Epithelial cell of esophagus (primary cell): ENCODE measurements at places on chromosomes 7 and 10.

- no peak for DNase-seq
Measured at GRCh38 chr7:75889826-75890225, 11.0 kb downstream of the RHBDD2 start.

GRCh38 chr7:146709451-146710027 is 592.9 kb downstream of the CNTNAP2 start:
- DNase-seq = no peak

- no peak for DNase-seq
Measured at GRCh38 chr7:561631-562373, 42.2 kb upstream of the PDGFA start.

- DNase-seq = no peak
Measured at GRCh38 chr7:1972744-1973143, 260.0 kb downstream of the MAD1L1 start.

DNA sequence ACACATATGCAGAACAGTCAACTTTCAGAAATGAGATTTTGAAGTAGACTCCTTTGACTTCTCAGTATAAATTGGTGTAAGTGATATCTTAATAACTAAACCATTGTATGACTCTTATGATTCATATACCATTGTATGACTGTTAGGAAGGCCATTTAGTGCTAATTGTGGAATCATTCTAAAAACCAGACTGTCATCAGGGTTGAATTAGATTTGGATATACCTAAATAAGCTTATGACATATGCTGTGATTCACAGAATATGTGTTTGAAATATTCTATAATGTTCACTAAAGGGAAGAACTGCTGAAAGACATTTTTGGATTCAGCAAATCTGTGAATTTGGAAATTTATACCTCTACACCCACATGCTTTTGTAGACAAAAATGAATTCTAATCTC is 438.1 kb downstream of the MDFIC start:
- DNase-seq = peak; percentile 14

- DNase-seq = peak; percentile 34
Measured at GRCh38 chr7:66055321-66055956, 20.2 kb upstream of the ASL start.

- no peak for DNase-seq
Measured at GRCh38 chr7:27712217-27712616, 27.7 kb upstream of the TAX1BP1 start.

GRCh38 chr7:88888684-88889083 is 93.1 kb upstream of the TEX47 start:
- peak; percentile 50 for DNase-seq

DNA sequence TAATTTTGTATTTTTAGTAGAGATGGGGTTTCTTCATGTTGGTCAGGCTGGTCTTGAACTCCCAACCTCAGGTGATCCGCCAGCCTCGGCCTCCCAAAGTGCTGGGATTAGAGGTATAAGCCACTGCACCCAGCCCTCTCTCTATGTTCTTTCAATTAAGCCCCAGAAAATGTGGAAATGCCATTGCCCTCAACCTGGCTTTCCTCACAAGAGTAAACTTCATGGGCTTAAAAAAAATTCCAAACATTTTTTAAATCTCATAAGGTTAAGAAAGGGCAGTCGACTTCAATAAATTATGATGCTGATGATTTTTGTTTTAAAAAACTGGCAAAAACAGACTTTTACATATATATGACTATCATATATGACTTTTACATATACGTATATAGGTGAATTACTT is 107.6 kb downstream of the TES start:
- no peak for DNase-seq

DNA sequence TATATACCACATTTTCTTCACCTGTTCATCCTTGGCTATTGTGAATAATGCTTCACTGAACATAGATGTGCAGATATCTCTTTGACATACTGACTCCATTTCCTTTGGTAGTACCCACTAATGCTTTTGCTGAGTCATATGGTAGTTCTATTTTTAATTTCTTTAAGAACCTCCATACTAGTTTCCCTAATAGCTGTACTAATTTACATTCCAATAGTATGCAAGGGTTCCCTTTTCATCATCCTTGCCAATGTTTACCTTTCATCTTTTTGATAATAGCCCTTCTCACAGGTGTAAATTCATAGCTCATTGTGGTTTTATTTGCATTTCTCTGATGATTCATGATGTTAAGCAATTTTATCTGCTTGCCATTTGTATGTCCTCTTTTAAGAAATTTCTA is 159.9 kb downstream of the CALCR start:
- peak; percentile 60 for DNase-seq

DNA sequence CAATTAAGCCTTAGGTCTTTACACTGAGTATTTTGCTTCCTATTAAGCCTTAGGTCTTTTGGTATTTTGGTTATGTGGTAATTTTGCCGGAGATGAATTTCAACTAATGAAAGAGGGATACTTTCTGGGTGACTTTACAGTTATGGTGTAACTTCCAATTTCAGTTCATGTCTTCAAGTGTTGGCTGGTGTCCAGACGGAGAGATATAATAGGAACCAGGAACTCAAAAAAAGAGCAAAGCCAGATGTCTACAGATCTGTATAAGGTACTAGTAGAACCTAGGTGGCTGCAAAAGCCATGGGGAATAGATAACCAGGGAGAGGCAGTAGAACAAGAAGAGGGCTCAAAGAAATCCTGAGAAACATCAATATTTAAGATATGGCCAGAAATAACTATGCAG is 12.3 kb downstream of the ERCC6 start:
- DNase-seq = no peak

- DNase-seq = no peak
Measured at GRCh38 chr10:58209669-58210068, 58.0 kb downstream of the IPMK start.

DNA sequence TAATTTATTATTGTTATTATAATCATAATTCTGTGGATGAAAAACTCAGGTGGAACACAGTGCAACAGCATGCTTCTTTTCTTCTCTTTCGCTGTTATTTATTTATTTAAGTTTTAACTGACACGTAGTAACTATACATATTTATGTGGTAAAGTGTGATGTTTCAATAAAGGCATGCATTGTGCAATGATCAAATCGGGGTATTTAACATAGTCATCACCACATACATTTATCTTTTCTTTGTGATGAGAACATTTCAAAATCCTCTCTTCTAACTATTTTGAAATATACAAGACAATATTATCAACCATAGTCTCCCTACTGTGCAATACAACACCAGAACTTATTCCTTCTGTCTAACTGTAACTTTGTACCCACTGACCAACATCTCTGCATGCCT is 152.5 kb upstream of the LYZL1 start:
- DNase-seq = no peak

DNA sequence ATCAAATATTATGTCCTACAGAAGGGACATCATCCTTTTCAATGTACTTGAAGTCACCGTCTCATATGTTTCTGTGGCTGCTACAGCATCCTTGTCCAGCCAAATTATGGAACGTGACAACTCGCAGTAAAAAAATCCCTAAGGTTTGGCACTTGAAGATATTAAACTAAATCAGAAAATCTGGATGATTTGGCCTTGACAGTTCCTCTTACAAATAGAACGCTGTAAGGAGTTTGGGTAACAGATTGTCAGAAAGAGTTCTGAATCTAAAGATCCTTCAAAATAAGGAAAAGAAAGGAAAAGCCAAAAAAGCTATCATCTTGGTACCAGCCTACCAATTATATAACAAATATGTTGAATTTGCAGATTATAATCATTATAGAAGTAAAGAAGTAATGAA is 21.0 kb downstream of the XRCC2 start:
- no peak for DNase-seq

GRCh38 chr7:89238156-89238555 is 442.6 kb upstream of the TEX47 start:
- DNase-seq = no peak

DNA sequence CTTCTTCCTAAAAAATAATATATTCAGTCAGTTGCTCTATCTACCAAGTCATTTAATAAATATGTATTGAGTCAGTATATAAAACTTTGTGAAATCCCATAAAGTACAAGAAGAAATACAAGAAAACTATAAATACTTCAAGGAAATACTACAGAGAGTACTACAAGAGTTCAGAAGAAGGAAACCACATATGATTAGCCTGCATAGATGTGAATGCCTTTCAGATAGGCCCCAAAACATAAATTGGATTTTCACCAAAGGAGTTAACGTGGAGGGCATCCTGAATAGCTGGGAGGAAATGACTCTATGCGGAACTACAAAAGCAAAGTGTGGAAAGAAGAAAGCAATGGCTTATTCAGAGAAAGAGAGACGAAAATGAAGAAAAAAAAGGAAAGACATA is 120.1 kb downstream of the LRRN3 start:
- DNase-seq = no peak

DNA sequence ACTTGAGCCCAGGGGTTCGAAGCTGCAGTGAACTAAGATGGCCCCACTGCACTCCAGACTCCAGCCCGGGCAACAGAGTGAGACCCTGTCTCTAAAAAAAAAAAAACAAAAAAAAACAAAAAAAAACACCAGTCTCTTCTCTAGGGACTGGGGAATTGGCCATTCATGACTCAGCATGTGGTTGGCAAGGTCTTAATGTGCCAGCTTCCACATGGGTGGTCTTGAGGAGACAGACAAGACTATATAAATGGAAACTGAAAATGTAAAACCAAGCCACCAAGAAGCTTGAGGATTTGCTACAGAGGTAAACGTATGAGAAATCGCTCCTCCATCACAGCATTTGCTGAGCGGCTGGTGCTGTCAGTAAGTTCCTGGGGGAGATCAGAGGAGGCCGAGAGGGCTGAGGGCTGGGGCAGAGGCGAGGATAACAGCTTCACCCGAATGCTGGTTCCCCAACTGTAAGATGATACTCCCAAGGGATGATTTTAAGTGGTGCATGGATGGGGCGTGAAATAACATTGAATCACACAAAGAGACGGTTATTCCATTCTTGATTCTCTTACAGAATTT is 128.7 kb downstream of the C10orf105 start:
- no peak for DNase-seq

DNA sequence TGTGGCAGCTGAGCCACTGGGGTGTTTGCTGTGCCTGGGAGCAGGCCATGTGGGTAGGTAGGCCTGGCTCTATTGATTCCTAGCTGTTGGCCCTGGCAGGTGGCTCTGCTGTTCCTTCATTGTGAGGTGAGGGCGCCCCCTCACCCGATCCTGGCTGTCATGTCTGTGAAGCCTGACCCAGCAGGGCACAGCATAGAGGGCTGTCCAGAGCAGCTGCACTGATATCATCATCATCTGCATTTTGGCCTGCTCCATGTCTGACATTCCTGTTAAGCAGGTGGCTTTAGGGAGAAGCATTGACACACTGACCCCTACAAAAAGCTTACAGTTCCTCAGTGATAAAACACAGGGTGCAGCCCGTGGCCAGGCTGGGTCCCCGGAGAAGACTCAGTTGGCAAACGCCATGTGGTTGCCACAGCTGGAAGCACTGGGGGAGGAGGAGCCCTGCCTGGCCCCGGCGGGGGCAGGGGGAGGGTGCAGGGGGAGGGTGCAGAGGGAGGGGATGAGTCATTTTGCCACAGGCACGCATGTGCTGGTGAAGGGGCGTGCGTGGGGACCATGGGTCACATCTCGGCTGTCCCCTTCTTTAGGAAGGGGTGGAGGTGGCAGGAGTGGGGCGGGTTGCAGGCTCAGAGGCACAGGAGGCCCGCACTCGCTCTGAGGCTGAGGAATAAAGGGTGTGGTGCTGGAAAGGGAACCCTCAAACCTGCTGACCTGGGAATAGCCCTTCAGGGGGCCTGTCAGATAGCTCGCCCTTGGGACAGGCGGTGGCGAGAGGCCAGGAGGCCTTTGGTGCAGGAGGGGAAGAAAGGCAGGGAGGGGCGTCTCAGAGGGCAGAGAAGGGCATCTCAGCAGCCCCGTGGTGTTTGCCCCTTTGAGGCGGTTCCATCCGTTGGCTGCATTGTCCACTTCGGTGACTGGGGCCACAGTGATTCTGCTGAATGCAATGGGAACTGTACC is 31.6 kb downstream of the IKZF1 start:
- DNase-seq = no peak

GRCh38 chr10:76113952-76114351 is 682.5 kb downstream of the LRMDA start:
- DNase-seq = peak; percentile 91

DNA sequence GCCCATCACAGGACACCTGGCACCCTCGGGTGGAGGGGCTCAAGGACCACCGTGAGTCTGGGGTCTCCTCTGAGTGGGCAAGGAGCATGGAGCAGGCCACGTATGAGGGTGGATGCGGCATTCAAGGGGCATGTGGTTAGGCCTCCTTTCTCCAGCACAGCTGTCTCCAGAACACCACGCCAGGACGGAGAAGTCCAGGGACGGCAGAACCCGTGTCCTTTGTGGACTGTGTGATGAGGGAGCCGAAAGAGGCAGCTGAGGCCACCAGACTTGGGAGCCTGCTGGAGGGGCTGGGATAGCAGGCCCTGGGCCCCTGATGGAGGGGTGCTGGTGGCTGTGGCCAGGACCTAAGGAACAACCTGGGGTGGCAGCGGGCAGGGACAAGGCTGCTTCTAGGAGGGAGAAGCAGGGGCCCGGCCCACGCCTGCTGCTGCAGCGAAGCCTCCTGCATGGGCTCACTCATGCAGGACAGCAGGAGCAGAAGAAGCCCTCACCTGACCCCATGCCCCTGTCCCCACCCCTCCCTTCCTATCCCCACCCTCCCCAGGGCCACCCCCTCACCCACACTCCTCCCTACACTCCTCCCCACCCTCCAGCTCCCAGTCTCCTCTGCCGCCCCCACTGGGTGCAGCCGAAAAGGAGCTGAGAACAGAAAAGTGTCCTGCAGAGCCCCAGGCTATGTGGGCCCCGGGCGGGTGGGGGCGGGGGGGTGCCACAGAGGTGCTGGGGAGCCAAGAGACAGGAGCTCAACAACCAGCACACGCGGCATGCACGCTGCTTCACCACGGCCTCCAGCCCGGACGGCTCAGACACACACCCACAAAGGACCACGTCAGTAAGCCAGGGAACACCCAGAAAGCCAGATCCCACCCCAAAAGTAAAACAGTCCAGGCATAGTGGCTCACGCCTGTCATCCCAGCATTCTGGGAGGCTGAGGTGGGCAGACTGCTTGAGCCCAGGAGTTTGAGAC is 29.7 kb downstream of the ZFAND2A start:
- DNase-seq = no peak

DNA sequence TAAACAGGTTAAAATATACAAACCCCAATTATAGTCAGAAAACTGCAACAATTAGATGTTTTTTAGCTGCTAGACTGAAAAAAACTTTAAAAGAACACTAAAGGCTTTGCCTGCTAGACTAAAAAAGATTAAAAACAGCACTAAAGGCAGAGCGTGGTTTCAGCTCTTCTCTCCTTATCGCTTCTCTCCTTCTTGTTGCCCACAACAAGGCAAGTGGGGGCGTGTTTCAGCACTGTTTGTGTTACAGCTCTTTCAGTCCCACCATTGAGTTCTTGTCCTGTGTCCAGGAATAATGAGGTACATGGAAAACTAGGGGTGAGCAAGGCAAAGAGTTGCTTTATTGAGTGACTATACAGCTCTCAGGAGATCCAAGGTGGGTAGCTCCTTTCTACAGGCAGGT is 112.3 kb downstream of the HPSE2 start:
- DNase-seq = no peak

- no peak for DNase-seq
Measured at GRCh38 chr10:107103174-107104025, 61.1 kb downstream of the SORCS1 start.

- no peak for DNase-seq
Measured at GRCh38 chr10:110129490-110129889, 77.9 kb upstream of the MXI1 start.

- peak; percentile 19 for DNase-seq
Measured at GRCh38 chr7:112495156-112495788, 14.5 kb downstream of the LSMEM1 start.

- DNase-seq = peak; percentile 73
Measured at GRCh38 chr10:101297901-101298486, 56.0 kb upstream of the BTRC start.
